ENCODE measurements at places on chromosomes 11 and 22.

GRCh38 chr11:45982656-45983470 is 60.4 kb downstream of the LARGE2 start:
- no peak for DNase-seq

GRCh38 chr11:17392872-17393271 is 4.4 kb upstream of the KCNJ11 start:
- no peak for DNase-seq

- no peak for DNase-seq
Measured at GRCh38 chr11:3121931-3122774, 43.0 kb downstream of the OSBPL5 start.

DNA sequence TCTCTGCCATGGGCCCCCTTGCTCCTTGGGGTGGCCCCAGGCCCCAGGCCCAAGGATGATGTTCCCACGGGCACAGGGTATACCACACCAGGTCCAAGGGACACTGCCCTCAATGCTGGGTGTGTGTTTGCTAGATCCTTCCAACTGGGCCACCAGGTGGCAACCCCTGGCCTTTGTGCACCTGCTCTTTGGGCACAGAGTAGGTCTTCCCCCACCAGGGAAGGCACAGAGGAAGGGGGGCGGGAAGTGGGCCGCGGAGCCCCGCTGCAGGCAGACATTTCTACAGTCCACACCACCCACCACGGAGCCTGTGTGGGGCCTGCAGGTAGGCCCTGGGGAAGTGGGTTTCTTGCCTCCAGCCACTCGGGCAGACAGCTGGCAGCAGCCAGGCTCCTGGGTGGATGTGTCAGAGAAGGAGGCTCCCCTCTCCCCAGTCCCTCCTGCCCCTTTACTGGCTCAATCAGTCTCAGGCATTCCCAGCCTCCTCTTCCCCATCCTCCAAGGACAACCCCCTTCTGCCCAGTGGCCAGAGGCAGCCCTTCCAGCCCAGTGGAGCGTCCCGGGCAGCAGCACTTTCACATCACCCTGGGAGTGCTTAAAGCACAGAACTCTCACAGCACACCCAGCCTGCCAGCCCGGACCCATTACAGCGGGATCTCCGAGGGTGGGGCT is 21.6 kb downstream of the MAFF start:
- DNase-seq = no peak

GRCh38 chr11:69873166-69874077 is 54.2 kb upstream of the FGF3 start:
- peak; percentile 12 for DNase-seq

- DNase-seq = no peak
Measured at GRCh38 chr11:110471371-110471770, 41.6 kb downstream of the FDX1 start.

GRCh38 chr11:2909133-2909902 is 19.9 kb downstream of the PHLDA2 start:
- no peak for DNase-seq

- DNase-seq = peak; percentile 37
Measured at GRCh38 chr22:28983190-28983589, 78.4 kb downstream of the C22orf31 start.

- DNase-seq = no peak
Measured at GRCh38 chr22:32395107-32395506, 16.9 kb downstream of the RTCB start.

DNA sequence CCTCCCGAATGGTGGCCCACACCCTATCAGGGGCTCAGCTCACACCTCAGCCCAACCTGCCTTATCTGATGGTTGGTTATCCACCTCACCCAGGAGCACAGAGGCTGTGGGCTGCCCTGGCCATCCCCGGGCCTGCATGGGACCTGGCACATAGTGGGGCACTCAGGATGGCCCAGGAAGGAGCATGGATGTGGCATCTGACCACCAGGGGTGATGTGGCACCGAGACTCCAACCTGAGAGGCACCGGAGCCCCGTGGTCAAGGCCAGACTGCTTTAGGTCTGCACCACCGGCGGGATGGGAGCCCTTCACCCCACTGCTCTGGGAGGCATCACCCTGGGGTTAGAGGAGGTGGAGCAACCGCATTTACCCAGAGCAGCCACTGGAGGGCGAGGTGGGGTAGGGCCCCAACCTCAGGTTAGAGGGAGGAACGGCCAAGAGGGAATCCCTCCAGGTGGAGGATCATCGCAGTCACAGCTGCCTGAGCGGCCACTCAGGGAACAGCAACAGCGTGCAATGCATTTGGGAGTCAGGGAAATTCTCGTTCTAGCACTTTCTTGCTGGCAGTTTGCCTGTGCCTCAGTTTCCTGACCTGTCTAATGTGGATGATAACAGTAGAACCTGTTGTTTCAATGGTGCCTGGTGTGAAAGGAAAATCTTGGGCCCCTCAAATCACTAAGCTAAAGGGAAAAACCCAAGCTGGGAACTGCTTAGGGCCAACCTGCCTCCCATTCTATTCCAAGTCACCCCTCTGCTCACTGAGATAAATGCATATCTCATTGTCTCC is 52.9 kb upstream of the CARS1 start:
- peak; percentile 80 for DNase-seq

- DNase-seq = no peak
Measured at GRCh38 chr22:20061481-20061861, 18.6 kb upstream of the DGCR8 start.

GRCh38 chr22:21968452-21969129 is 14.0 kb downstream of the TOP3B start:
- DNase-seq = no peak
